MG63 (cell line): ENCODE measurements at places on chromosomes 1 and 21. TPM values are rescaled to one million over a fixed set of nuclear protein-coding genes. Genes with fewer than 3 reads are reported as not detected.
A peak's percentile ranks its signal among the peaks of the same experiment; 100 is the strongest.

DNA sequence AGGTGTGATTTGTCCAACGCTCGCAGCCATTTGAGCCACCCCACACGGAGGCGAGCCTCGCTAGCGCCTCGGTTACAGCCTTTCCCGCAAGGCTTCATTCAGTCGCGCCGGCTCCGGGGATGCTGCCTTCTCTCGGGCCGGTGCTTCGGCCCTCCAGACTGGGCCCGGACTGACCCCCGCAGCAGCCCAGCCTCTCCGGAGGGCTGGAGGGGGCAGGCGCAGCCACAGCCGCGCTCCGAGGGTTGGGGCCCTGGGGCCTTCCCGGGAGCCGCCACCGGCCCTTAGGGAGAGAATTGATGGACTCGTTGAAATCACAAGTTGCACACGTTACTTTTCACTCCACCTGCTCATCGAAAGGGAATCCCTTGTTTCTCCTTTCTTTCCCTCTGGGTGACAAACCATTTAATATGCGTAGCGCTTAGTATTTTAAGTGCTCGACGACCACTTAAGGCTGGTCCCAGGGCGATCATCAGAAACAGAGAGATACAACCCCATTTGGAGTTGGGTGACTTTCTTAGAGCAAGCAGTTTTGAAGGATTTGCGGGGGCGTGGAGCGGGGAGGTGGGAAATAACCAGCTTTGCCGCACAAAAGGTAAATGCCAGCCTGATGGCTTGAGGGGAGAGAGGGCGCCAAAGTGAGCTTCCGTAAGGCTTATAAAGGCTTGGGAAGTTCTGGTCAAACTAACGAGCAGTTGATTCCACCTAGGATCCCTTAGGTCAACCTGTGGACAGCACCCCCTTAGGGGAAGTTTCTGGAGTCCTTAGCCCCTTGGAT is 24.6 kb upstream of the ENAH start:
- DNase-seq: no peak

MR1 gene
- total RNA-seq: 7.6 and 15.3 TPM in 2 replicates

DNA sequence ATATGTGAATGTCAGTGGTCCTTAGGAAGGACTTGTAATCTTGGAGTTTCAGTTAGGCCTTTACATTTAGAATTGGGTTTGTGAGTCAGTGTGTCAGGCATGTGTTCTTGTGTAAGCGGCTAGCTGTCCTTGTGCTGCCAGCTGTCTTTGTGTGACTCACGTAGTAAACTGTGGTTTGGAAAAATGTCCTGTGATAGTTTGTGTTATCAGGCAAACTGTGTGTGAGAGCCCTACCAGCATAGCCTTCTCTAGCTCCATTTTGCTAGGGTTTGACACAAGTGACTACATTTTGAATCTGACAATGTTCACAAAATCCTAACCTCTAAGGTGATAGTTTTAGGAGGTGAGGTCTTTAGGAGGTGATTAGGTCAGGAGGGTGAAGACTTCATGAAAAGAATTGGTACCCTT is 6.9 kb upstream of the SLC35D1 start:
- peak; percentile 83 for DNase-seq

CD84 gene
- total RNA-seq: not detected in 2 replicates

NEXN gene
- 2.4 and 3.3 TPM in 2 replicates for total RNA-seq

DNA sequence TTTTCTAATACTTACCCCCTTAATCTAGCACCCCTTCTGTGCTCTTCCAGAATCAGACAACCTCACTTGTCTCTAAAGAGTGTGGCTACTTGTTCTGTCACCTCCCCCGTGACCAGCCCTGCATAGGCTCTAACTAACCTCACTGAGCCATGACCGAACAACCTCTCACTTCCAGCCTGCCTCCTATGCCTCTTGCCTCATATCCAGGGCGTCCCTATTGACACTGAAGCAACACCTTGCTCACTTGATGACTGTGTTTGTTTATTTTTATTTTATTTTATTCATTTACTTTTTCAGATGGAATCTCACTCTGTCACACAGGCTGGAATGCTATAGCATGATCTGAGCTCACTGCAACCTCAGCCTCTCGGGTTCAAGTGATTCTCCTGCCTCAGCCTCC is 235.1 kb upstream of the B3GALT2 start:
- no peak for DNase-seq

LCE2C gene
- not detected in 2 replicates for total RNA-seq
